Stimulated activated CD4-positive, alpha-beta T cell treated with anti-CD3 and anti-CD28 coated beads, TNF-alpha, amount 100 ng/mL, for 1 hour (primary cell): ENCODE measurements at places on chromosomes 5 and 9.

- DNase-seq, result no peak
These were observed 143.8 kb upstream of the FGF10 start for GRCh38 chr5:44532981-44533380.

GRCh38 chr9:128116104-128117083 lies 11.1 kb downstream of the PTGES2 start:
- no peak for DNase-seq

GRCh38 chr5:34756781-34757624 lies 82.0 kb upstream of the TTC23L start:
- DNase-seq, result no peak

GRCh38 chr5:96692441-96692840 lies 30.3 kb downstream of the CAST start:
- DNase-seq, result no peak

GRCh38 chr5:138468133-138468965 lies 3.1 kb downstream of the EGR1 start:
- no peak for DNase-seq

GRCh38 chr9:8917956-8918739 lies 1118.6 kb upstream of the DMAC1 start:
- DNase-seq, result no peak

- DNase-seq, result no peak
These were observed 133.1 kb downstream of the RORB start for GRCh38 chr9:74630228-74630627.

DNA sequence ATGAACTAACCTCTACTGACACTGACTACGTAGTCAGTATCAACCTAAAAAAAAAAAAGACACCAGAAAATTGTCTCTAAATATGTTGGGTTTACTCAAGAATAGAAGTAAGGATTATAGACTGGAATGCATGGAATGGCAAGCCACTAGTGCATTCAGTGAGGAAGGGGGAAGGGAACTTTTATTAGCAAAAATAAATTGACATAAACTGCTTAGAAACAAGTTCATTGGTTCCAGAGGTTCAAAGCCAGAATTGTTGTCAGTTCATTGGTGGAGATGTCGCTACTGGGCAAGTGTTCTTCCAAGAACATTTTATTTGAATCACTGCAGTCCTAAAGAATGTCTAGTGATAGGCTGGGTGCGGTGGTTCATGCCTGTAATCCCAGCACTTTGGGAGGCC lies 26.1 kb upstream of the AOPEP start:
- DNase-seq, result no peak

DNA sequence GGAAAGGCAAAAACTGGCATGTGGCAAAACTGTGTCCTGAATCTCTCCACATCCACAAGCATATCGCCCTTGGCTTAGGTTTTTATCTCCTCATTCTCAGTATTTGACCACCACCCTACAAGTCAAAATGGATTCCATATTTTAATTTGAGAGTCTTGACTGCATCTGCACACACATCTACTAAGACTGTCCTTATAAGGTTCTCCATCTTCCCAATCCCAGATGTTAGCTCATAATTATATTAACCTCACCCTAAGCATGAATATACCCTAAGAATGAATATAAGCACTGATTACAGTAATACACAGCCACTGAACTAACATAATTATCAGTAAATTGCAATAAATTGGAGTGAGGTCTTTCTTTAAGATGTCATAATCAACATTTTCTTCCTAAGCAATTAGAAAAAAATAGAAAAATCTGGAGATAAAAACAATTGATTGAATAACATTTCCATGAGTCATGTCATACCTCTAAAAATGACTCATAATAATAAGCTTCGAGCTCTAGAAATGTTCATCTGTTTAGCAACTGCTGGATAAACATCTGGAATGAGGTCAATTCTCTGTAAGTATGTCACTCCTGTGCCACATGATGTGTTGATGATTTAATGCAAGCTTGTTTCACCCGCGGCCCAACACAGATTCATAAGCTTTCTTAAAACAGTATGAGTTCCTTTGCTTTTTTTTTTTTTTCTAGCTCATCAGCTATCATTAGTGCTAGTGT lies 39.9 kb upstream of the PAM start:
- DNase-seq, result no peak

DNA sequence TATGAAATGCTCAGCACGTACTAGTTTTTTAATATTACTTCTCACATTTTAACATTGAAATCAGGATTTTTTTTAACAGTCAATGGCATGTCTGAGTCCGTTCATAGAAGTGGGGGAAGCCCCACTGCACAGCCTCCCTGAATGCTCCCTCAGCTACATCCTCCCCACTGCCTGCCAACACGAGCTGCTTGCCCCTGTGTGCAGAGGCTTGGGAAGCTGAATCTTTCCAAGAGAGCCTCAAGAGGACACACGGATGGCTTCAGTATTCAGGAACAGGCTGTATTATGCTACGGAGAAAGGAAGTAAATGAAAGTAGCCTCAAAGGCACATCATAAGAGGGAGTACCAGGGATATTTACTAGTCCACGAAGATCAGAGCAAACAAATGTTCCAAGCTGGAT lies 248.7 kb downstream of the SPOCK1 start:
- DNase-seq, result no peak

DNA sequence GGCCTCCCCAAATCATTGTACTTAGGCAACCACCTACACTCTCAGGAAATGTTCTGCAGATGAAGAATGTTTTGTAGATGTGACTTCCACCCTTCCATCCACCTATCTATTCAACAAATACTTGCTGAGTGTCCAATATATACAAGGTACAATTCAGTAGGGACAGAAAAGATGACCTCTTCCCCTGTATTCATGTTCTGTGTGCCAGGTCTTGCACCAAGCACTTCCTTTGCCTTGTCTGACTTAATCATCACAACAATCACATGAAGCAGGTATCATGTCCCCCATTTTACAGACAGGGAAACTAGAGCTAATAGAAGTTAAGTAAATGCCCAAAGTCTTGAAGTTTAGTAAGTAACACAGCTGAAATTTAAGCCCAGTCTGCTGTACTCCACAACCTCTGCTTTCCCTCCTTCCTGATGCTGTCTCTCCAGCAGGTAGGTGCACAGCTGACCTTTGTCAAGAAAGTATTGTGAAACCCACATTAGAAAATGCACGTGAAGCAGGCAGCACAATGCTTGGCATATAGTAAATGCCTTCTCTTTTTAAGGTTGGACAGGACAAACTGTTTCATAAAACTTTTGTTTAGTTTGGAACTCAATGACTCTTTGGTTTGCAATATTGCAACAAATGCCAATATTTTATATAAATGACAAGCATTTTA lies 296.5 kb downstream of the DEPDC1B start:
- DNase-seq, result no peak
